NCI-H2171 treated with DMSO at 0.1 percent for 48 hours (cell line): ENCODE measurements at places on chromosomes 2 and 18.
A peak's percentile ranks its signal among the peaks of the same experiment; 100 is the strongest.

DNA sequence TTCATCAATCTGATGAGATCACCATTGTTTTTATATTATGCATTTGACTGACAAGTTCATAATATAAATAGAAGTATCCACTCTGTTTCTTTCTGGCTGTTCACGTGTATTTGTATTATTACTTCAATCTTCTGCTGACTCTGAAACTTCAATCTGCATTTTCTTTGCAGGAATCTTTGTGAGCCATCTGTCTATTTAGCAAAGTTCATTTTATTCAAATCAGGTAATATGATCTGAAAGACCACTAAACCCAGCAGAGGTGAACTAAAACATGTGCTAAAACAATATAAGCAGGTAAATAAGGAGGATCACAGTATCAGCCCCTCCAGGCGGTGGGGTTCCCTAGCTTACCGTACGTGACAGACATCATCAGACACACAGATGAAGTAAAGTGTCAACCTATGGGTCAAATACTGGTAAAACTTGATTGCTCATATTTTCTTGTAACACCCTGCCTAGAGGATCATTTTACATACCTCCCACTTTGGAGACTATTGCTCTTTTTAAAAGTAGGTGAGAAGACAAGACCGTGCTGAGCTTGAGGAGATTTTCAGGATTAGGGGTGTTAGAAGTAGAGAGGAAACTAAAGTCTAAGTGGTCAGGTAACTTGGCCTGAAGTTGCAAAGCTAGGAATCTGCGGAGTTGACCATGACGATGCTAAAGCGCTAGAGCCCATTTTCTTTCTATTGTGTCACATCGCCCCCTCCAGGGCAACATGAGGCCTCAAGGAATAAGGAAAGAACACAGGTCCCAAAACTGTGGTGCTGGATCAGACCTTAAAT, 9.0 kb downstream of the DTNB start:
- peak; percentile 82 for DNase-seq

GRCh38 chr2:25274868-25275574, 66.7 kb downstream of the DNMT3A start:
- no peak for DNase-seq

DNA sequence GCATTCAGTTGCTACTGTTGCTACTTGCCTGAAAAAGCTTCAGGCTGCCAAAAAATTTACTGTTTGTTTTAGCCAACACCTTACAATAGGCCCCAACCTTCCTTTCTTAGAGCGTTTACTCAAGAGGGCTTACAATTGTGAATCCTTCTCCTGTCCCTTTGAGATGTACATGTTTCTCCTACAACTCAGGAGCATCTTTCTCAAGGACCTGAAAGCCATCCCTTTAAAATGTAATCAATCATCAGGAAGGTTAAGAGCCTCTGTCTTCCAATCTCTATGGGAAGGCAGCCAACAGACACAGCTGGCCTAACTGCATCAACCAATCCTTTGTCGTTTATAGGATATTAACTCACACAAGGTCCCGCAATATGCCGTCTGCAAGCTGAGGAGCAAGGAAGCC, 3.4 kb upstream of the IER3IP1 start:
- peak; percentile 80 for DNase-seq

GRCh38 chr2:64524604-64525316, 632 bp downstream of the AFTPH start:
- DNase-seq, result peak; percentile 51

- no peak for DNase-seq
These were observed 257.5 kb upstream of the FN1 start for GRCh38 chr2:215693193-215693998.

GRCh38 chr2:154794406-154794805, 95.9 kb downstream of the KCNJ3 start:
- DNase-seq, result no peak

- no peak for DNase-seq
These were observed 227.6 kb downstream of the MYCN start for GRCh38 chr2:16167870-16168426.

DNA sequence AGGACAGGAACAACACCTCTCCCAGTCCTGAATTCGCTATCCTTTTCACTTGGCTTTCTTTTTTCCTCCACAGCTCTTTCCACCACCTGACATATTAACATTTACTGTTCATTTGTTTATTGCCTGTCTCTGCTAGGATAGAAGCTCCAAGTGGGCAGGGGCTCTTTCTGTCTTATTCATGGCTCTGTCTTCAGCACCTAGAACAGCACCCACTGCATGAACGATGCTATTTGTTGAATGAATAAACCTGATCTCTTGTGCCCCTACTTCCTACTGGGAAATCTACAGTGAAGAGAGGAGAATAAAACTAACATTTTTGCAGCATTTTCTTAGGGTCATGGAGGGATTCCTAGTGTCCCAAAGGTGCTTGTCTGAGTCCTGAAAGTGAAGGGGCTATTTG, 24.4 kb upstream of the GAREM2 start:
- no peak for DNase-seq

DNA sequence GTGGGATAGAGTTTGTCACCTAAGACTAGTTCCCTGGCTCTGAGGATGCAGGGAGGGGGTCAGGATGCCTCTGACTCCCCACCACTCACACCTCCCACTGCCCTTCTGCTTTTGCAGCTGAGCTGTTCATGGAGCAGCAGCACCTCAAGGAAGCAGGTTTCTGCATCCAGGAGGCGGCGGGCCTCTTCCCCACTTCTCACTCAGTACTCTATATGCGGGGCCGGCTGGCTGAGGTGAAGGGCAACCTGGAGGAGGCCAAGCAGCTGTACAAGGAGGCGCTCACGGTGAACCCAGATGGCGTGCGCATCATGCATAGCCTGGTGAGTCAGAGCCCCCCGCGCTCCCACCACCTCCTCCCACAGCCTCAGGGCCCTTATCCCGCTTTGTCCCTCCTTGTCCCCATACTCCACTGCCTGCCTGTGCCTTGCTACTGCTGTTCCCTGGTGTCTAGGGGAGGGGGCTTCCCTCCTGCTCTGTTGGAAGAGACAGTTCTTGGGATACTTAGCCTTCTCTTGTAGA, 94.4 kb downstream of the STPG4 start:
- no peak for DNase-seq

- no peak for DNase-seq
These were observed 69.1 kb upstream of the TCF7L1 start for GRCh38 chr2:85063981-85064599.

- DNase-seq, result no peak
These were observed 361.4 kb downstream of the DCC start for GRCh38 chr18:52701219-52701935.

DNA sequence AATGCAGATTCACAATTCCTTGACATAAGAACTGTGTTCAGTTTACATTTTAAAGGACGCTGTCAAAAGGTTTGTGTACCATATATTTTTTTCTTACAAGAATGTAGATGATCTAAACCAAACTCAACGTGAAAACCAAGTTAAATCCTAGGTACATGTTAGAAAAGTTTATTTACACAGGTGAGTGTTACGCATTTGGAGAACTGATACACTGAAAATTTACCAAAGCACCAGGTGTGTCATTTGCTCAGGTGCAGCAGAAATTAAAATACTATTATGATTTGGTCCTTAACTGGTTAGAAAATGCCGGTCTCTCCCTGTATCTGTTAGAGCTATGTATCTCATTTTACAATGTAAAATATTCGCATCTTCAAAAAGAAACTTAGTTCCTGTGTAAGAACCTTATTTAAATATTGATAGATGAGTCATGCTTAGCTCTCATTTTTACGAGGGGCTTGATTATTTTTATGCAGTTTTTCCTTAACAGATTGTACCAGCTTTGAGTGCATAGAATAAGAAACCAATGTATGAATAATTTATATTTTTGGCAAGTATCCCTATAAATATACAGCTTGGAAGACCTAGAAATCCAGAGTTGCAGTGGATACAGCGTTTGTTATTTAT, 25.1 kb downstream of the MFF start:
- DNase-seq, result no peak

GRCh38 chr2:72255540-72255939, 107.9 kb upstream of the CYP26B1 start:
- no peak for DNase-seq

- peak; percentile 44 for DNase-seq
These were observed at the start of gene ICA1L for GRCh38 chr2:202871300-202872141. Gene ICA1L (minus strand): TSS chr2:202871766. CDS start chr2:202829009, 42,757 bp downstream.

DNA sequence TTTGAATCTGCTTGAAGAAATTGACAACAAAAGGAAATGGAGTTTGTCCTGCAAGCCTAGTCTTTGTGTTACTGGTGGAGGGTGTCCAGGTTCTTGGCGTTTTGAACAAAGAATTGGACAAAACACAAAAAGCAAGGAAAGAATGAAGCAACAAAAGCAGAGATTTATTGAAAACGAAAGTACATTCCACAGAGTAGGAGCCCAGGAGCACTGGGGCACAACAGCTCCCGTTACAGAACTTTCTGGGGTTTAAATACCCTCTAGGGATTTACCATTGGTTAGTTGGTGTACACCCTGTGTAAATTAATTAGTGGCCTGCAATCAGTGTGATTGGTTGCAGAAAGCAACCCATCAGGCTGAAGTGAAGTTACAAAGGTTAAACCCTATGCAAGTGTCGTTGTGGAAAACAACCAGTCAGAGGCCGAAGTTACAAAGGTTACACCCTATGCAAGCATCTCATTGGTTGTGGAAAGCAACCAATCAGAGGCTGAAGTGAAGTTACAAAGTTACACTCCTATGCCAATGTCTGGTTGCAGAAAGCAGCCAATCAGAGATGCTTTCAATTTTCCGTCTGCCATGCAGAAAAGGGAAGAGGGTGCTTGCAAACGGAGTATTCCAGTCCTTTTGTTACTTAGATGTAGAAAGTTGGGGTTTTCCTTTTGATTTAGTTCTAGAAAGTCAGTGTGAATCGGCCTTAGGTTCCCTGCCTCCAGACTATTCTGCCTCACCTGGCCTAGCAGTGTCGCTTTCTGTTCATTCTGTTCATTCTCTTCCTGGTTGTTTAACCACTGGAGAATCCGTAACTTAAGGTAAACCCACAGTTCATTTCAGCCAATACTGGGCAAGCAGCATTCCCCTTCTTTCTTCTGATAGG, 47.6 kb upstream of the PTH2R start:
- no peak for DNase-seq

GRCh38 chr2:54574860-54575247, 118.7 kb downstream of the SPTBN1 start:
- DNase-seq, result no peak

GRCh38 chr2:128535953-128536352, 217.3 kb upstream of the HS6ST1 start:
- DNase-seq, result no peak

DNA sequence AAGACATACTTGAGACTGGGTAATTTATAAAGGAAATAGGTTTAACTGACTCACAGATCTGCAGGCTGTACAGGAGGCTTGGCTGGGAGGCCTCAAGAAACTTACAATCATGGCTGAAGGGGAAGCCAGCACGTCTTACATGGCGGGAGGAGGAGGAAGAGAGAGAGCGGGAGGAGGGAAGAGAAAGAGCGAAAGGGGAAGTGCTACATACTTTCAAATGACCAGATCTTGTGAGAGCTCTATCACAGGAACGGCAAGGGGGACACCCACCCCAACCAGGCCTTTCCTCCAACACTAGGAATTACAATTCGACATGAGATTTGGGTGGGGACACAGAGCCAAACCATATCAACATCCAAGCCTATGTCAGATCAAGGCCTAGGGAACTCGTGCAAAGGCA, 24.2 kb downstream of the MYL12B start:
- no peak for DNase-seq

- no peak for DNase-seq
These were observed 9.4 kb upstream of the GNLY start for GRCh38 chr2:85684806-85685205.

- no peak for DNase-seq
These were observed 79.3 kb downstream of the SH3RF3 start for GRCh38 chr2:109208071-109208950.

DNA sequence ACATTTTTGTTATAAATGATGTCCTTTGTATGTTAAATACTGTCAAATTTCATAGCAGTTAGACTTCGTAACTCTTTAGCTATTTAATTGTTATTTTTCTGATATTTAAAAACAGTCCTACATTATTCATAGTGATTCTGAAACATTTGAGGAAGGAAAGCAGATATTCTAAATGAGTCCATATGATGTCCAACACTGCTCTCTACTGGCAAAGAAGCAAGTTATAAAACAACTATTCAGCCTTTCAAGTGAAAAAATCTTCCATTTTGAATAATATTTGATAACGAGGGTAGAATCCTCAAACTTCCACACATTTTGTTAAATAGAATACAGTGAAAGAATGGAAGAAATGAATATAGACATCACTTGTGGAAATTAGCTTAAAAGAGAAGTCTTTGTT, 220.8 kb downstream of the GULP1 start:
- DNase-seq, result peak; percentile 43

DNA sequence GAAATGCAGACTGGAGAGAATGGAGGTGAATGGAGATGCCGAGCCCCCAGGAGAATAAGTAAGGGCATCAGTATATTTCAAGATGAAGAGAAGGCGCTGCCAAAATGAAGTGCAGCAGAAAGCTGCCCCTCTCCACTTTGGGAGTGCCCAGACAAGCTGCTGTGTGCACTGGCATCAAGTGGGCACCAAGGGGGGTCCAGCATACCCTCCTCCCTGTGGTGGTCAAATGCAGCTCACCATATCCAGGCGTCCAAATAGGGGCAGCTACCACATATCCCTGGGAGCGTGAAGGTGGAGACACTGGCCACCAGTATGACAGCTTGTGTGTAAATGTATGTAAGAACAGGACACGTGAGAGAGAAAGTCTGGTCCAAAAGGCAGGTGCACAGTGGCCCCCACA, 236.6 kb downstream of the KLHL29 start:
- DNase-seq, result peak; percentile 41

GRCh38 chr18:75483662-75484061, 56.2 kb upstream of the SMIM21 start:
- no peak for DNase-seq

GRCh38 chr2:152611458-152612231, 105.6 kb downstream of the PRPF40A start:
- no peak for DNase-seq

- DNase-seq, result no peak
These were observed 108.8 kb downstream of the ACKR3 start for GRCh38 chr2:236678307-236678975.

GRCh38 chr18:49285627-49286026, 174.8 kb downstream of the DYM start:
- peak; percentile 83 for DNase-seq

GRCh38 chr2:223941579-223942277, 3.4 kb downstream of the WDFY1 start:
- no peak for DNase-seq

GRCh38 chr2:211251016-211251415, 694.6 kb downstream of the CPS1 start:
- DNase-seq, result no peak

DNA sequence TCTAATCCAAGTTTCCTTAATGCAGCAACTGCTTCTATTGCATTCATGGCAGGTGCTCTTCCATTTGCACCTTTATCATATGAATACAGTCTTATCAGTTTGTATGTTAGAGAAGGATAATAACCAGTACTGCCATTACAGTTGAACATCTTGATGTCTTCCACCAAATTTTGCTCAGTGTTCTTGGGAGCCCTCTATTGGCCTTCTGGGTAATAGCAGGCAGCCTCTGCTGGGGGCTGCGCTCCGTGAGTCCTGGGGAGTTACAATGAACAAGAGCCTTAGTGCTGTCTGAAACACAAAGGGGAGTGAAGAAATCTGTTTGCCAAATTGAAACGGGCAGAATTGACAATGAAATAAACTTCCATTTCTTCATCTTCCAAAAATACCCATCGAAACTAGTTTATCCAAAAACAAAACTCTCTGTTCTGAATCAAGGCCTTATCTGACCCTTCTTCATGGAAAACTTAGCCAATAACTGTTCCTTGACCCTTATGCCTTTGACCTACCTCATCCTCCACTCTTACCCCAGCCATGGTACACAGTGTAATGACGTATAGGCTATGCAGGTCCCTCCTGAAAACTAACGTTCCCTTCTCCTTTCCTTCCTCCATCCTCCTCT, 79.9 kb downstream of the ALK start:
- DNase-seq, result peak; percentile 30
